ENCODE measurements at places on chromosomes 6 and 20.

GRCh38 chr20:56511926-56512325 lies 12.6 kb upstream of the FAM209A start:
- DNase-seq, result no peak

DNA sequence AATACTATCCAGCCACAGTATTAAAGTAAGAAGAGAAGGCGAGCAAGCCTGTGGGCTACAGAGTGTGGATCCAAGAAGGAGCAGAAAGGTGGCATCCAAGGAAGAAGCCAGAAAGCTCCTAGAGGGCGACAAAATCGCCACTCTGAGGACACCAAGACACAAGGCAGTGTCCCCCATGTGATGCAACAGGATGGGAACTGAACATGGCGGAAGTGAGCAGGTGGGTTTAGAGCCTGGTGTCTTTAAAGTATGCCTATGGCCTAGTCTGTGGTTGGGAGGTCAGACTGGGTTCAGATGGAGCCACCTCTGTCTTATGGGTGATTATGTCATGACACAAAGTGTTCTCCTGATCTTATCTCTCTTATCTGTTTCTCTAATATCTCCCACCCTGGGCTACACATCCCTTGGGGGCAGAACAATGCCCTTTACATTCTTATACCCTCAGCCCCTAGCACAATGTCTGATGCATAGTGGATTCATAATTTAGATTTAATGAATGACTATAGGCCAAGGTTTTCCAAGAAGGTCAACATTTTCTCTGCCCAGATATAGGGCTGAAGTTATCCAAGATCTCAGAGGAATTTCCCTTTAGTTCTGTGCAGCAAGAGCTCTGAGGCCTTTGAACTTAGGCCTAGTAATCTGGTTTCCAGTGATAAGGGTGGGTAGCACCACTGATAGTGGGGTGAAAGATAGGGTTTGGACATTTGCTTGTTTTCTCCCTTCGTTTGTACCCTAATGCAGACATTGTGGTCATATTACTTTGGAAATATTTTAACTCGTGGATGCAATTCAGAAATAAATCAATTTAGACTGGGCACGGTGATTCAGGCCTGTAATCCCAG lies 167.3 kb upstream of the AKIRIN2 start:
- DNase-seq, result no peak

DNA sequence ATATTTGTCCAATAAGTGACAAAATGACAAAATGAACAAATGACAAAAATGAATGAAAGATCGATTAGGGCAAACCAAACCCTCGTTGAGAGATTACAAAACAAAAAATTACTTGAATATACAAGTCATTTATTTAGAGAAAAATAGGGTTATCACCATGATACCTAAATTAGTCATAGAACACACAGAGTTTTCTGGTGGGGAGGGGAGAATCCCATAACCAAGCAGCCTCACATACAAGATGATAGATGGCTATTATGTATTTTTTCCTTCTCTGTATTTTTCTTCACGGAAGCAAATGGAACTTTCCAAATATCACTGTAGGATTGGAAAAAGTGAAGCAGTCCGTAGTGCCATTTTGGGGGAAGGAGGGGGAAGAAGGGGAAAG lies 28.5 kb upstream of the BMP6 start:
- no peak for DNase-seq

DNA sequence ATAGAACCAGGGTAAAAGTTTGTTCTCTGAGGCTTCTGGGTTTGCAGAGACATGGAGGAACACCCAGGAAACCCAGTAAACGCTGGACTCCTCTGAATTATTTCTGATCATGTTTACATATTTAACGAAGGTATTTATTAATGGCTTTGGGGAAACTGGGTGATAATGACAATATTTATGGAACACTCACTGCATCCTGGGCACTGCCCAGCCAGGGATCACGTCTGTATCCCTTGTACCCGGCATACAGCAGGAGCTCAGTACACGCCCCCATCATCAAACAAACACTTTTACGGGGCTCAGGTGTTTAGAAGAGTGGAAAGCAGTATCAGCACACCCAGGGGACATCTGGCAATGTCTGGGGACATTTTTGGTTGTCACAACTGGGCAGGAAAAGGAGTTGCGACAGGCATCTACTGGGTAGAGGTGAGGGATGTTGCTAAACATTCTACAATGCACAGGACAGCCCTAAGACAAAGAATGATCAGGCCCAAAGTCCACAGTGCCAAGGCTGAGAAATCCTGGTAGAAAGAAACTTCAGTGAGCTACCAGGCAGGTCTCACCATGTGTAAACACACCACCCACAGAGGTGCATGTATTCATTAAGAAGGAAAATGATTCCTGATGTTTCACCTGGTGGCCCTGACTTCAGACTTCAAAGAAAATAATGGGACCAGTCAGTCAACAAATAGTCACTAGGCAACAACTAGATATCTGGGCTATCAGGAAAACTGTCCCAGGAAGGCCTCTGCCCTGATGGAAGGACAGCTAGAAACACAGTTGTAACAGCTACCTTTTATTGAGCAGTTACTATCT lies 35.3 kb downstream of the ZMYND8 start:
- DNase-seq, result no peak

- no peak for DNase-seq
These were observed 24.5 kb downstream of the UCKL1 start for GRCh38 chr20:63931735-63932134.

DNA sequence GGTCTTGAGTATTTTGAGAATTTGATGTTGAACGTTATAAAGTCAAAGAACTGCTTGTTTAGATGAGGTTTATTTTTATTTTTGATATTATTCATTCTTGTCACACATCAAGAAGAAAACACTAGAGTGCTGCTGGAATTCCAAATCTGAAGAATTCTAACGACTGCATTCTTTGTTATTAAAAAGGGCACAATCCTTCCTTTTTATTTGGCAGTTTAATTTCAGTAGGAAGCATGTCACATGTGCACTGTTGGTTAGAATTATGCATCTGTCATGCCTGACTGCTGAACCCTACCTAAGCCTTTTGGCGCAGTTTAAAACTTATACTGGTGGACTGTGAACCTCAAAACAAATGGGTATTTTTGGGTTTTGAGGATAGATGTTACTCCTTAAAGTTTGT lies 4.0 kb downstream of the ID4 start:
- no peak for DNase-seq

DNA sequence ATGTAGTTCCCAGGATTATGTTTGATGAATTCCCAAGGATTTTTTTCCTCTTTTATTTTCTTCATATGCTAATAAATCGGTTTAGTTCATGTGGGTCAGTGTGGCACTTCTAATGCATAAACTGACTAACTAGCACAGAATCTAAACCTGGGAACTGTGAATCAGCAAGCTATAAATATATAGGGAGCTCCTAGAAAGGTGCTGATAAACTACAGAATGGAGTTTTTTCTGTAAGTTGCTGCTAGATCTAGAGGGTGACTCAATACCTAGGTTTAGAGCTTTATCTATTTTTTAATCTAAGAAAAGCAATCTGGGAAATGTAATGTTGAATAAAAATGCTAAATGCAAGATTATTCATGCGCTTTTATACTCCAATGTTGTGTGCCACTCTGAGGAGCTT lies 118.8 kb upstream of the PTCHD4 start:
- DNase-seq, result no peak

DNA sequence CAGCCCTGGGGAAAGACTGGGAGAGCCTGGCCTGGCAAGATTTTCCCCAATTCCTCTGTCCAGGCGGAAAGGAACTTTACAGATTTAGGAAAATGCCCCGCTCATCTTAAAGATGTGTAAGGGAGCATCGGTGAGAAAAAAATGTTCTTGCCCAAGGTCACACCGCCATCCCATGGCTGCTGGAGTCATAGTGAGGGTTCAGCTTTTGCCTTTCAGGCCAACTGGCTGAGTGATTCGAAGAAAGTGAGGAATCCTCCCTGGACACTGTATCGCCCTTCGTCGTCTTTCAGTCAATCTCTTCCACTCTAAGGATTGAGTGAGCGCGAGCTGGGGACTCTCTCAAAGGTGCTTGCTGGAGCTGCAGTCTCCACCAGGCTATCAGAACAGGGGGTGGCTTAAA lies 1.4 kb downstream of the WFDC2 start:
- DNase-seq, result no peak

GRCh38 chr20:31966991-31967655 lies 828 bp upstream of the XKR7 start:
- DNase-seq, result no peak

GRCh38 chr6:169229615-169230321 lies 23.9 kb downstream of the THBS2 start:
- peak; percentile 53 for DNase-seq

GRCh38 chr6:3559561-3559960 lies 102.7 kb upstream of the SLC22A23 start:
- DNase-seq, result no peak

- no peak for DNase-seq
These were observed 193.7 kb downstream of the GPX5 start for GRCh38 chr6:28719275-28719940.

DNA sequence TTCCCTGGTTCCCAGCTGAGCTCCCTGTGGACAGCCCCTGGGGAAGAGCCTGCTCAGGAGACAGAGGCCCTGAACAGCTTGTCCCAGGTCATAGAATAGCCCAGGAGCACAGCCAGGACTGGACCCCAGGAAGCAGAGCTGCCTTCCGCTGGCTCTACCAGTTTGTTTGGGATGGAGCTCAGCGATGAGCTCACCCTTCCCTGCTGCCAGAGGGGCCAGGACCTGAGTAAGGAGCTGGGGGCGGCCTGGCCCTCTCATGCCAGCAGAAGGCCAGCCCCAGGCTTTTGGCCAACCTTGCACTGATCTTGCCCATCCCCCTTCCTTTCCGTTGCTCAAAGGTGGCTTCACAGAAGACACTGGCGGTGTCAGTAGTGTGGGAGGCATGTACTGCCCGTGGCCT lies 17.5 kb downstream of the MMP24OS start:
- no peak for DNase-seq

- DNase-seq, result no peak
These were observed 73.9 kb downstream of the MDN1 start for GRCh38 chr6:89745716-89746115.

- DNase-seq, result no peak
These were observed 76.0 kb downstream of the EZR start for GRCh38 chr6:158743033-158743651.

DNA sequence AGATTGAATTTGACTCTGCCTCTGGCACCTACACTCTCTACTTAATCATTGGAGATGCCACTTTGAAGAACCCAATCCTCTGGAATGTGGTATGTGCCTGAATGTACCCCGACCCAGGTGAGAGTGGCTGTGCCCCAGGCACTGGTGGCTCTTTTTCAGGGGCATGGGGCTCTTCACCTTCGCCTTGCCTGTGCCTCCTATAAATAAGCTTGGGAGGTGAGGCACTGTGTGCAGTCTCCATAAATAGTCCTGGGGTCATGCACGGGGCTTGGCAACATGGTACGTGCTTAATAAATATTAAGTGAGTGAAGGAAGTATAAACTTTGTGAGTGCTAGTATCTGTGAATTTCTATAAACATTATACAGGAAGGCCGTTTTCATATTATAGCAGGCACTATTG lies 33.0 kb downstream of the GHRH start:
- no peak for DNase-seq

GRCh38 chr6:43668151-43669028 lies 19.2 kb downstream of the MRPS18A start:
- DNase-seq, result peak; percentile 23

GRCh38 chr6:100899202-100899601 lies 18.1 kb upstream of the ASCC3 start:
- no peak for DNase-seq

- DNase-seq, result no peak
These were observed 126.2 kb downstream of the CD164 start for GRCh38 chr6:109255946-109256640.

GRCh38 chr6:32761072-32761471 lies 2.3 kb downstream of the HLA-DQB2 start:
- DNase-seq, result no peak

DNA sequence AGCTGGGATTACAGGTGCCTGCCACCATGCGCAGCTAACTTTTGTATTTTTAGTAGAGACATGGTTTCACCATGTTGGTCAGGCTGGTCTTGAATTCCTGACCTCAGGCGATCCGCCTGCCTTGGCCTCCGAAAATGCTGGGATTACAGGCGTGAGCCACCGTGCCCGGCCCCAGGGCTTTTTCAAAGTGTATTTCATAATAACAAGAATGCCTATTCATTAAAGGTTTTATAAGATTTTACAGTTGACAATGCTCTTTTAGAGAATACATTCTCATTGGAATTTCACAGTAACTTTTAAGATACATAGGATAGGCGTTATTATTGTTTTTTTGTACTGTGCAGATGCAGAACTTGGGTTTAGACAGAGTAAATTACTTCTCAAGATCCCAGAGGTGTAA lies 52.6 kb upstream of the PTPRK start:
- no peak for DNase-seq

DNA sequence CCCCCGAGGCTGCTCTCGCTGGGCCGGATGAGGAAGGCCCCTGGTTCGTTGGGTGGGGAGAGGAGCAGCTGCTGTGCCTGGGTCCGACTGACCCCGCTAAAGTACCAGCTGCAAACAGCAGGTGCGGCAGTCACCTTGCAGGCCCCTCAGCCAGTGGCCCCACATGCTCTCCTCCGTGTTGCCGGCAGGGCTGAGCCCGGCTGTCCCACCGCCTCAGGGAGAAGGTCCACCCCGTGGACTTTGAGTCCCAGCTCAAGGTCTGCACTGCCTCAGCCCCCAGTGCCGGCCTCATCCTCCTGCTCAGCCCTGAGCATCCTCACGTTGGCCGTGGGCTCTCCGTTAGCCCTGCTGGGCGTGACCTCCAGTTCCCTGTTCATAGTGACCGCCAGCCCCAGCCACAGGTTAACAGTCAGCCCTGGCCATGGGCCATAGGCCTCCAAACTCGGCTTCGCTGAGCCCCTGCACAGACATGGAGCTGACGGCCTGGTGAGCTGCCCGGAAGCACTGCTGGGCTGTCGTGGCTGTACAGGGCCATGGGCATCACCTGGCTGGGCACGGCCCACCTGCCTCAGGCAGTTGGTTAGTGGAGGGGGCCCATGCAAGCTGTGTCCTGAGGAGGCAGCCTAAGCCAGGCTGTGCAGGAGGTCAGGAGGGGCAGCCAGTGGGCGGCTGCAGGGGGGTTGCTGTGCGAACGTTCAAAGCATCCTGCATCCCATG lies 3.1 kb downstream of the SRMS start:
- no peak for DNase-seq

DNA sequence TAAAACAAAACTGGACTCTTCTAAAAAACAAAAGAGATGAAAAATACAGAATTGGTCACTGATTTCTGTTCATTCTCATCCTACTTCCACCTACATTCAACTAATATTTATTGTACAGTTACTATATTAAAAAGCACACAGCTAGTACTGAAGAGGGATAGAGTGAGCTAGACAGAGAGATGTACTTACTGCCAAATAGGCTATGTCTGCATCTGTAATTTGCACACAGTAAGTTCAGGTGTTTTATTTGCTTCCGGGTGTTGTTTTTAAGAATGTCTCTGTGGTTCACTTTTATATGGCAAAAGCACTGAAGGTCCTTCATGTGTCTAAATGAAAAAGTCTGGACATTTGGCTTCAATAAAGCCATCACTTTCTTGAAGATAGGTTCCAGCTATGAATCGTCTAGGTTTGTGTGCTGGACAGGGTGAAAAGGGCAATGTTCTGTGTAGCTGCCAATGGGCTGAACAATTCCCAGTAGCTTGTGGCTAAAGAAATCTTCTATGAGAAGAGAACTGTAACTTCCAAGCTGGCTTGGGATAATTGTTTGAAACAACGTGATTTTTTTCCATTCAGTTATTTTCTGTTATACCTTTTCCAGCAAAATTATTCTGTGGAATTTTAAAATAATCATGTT lies 47.3 kb downstream of the EPB41L2 start:
- no peak for DNase-seq

Measured in substantia nigra (tissue), 51 donors.